Globus pallidus (tissue), 1 donor: ENCODE measurements at places on chromosomes 7 and 10.

- DNase-seq = peak; percentile 10
These were observed 44.6 kb upstream of the DLG5 start for GRCh38 chr10:77970869-77971803.

DNA sequence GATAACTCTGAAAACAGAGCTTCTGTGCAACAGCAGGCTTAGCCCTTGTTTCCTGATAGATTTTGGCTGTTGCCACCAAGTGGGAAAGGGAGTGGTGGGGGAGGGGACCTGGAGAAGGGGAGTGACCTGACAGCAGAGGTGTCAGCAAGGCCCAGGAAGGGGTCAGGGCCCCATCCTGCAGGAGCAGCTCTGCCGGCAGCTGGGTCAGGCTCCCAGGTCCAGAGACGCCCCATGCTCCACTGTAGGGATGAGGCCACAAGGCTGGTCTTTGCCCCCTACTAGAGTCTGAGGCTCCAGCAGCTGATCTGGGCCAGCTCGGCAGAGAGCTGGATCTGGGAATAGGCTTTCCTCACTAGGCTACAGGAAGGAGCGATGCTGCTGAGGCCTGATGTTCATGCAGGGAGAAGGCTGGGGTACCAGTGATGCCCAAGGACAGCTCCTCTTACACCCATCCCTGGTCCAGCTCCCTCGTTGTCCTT, 44.0 kb upstream of the ZMIZ1 start:
- DNase-seq = no peak

- no peak for DNase-seq
These were observed 163.9 kb upstream of the AUTS2 start for GRCh38 chr7:69434398-69434815.

GRCh38 chr10:18261063-18261610, 120.9 kb downstream of the CACNB2 start:
- no peak for DNase-seq

DNA sequence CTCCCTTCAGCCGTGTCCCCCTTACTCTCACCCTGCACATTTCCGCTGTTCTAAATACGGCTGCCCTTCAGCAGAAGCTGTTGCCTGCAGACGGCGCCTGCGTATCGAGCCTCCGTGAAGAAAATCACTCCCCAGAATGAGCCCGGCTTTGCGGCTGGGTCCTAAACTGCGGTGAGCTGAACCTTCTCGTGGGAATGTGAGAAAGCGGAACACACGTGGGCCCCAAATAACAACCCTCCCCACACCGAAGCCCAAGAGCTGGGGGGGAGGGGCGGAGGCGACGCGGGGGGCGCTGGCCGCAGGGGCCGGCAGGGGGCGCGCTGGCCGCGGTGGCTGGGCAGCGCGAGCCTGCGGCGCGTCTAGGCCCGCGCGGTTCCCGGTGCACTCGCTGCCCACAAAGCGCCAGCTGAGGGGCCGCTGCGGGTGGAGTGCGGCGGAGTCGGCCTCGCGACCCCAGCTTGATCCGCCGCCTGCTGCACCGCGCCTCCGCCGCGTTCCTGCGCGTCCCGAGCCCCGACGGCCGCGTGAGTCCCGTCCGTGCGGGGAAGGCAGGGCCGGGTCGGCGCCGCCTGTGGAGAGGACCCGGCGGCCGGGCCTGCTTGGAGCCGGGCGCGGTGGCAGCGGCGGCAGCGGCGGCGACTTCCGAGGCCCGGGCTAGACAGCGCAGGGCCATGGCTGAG, at the start of gene ZNF398:
Gene ZNF398, plus strand, starts transcription at position 382 of the 680 bp plus-strand sequence. Its CDS starts 290 bp downstream, at position 672.
- peak; percentile 75 for DNase-seq

DNA sequence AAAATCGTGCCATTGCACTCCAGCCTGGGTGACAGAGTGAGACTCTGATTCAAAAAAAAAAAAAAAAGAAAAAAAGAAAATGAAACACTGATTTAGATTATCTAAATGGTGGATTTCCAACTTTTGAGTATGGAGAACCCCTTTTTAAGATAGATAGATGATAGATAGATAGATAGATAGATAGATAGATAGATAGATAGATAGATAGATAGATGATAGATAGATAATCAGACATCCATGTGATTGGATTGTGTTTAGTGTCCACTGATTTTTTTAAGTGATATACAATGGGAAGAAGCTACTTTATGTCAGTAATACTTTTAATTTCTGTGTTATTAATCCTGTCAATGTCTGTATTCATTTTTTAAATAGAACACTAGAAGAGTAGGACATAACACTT, 6.0 kb downstream of the OIT3 start:
- no peak for DNase-seq

- DNase-seq = no peak
These were observed 126.1 kb upstream of the TMEM196 start for GRCh38 chr7:19899529-19899928.

DNA sequence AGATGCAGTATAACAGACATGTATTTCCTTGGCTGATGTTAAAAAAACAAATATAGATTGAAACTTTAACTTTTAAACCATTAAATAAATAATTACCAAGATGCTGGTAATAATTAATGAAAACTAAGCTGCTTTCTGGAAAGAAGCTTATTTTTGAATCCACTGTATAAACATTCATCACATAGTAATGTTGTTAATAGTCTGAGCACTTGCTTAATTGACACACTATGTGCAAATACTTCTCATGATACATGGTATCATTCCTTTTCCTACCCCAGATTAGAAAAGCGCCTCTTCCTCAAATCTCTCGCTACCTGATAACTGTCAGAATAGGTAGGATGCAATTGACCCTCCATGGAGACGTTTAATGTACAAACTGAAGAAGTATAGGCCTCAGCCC, 15.0 kb upstream of the COL28A1 start:
- no peak for DNase-seq

DNA sequence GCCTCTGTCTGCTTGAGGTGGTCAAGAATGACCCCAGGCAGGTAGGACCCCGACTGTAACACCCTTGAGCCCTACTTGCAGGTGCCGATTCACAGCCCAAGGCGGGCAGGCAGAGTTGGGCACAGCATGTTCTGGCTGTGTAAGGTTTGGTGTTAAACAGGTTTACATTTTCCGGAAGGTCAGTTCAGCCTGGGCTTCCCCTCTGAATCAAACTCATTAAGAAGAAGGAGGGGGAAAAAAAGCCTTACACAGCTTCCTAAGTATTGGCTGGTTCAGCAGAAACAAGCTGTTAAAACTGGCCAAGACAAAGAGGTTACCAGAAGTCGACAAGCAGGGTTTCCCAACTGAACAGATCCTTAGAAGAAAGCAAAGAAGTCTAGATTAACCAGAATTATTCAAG, 132.7 kb downstream of the PRPF18 start:
- no peak for DNase-seq

GRCh38 chr10:47024399-47025252, 113.4 kb downstream of the PTPN20 start:
- DNase-seq = peak; percentile 32

DNA sequence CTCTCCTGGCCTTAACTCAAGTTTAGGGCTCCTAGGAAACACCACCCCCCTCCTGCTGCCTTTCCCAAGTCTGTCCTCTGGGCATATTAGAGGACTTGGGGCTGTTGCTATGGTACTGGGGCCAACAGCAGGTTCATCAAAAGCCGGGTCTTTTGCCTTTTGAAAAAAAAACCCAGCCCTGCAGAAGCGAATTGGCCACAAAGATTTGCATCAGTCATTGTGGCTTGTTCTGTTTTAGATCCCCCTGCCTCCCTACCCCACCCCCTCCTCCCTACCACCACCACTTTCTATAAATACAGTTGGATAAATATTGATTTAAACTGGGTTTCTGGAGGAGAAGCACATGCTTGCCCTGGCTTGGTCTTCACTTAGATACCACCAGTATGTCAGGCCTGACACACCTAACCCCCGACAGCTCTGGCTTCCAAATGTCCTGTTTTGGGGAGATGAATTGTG, 7.0 kb downstream of the MXI1 start:
- DNase-seq = peak; percentile 64

- no peak for DNase-seq
These were observed 97.6 kb downstream of the RAMP3 start for GRCh38 chr7:45255187-45255586.

GRCh38 chr10:132489053-132489703, 48.4 kb upstream of the INPP5A start:
- DNase-seq = no peak

DNA sequence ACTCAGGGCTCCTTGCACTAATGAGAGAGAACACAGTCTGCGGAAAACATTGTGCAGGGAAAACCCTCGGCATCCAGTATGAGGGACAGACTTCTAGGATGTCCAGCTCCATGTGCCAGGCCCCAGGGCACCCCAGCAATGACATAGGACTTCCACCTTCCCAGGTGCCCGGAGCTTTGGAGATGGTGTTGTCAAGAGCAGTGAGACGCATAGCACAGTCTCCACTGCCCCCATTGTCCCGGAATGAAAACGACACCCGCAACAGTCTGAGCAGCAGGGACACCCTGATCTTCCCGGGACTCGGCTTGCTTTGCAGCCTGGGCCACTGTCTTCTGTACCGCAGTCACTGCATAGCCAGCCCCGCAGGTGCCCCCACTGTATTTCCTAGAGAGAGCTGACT, 339.2 kb upstream of the ADARB2 start:
- no peak for DNase-seq

- no peak for DNase-seq
These were observed 265.4 kb upstream of the NFE2L3 start for GRCh38 chr7:25886387-25887240.

DNA sequence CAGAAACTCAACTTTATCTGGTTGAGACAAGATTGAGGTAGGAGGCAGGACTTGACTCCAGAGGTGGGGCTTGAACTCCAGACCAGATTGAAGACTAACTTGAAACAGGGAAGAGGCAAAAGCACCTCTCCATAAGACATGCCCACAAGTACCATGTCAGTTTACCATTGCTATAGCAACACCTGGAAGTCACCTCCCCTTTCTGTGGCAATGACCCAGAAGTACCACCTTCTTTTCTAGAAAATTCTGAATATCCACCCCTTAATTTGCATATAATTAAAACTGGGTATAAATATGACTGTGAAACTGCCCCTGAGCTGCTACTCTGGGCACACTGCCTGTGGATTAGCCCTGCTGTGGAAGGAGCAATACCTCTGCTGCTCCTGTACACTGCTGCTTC, 4.9 kb upstream of the TOMM7 start:
- no peak for DNase-seq

GRCh38 chr10:94115725-94116124, 122.0 kb downstream of the PLCE1 start:
- DNase-seq = no peak

DNA sequence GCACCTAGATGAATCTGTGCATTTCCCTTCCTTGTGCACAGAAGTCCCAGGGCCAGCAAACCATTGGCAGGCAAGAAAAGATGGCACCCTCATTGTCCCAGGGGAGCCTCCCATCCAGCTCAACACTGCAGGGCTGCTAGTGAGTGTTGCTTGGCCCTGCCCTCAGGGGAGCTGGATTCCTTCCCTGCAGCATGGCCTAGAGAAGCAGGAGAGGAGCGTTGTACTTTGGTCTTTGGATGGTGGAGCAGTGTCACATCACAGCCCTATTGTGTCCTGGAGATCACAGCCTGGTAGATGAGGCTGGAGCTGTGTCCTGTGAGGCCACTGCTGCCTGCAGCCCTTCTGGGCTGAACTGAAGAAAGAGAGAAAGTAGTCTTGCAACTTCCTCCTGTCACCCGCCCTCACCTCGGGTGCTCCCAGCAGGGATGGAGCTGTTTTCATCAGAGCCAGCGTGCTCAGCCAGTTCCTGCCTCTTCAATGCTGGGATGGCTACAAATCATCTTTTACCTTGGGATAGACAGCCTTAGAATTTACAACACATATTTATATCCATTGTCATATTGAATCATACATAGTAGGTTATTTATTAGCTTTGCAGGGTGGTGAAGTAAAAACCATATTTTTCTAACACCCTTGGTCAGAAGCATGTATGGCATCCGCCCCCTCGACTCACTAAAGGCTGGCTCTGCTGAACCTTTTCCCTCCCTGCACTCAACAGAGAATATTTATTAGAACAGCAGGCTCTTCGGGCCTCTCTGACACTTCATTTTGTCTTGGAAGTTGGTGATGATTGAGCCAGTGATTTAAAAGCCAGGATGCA, 43.1 kb upstream of the FAM180A start:
- no peak for DNase-seq

GRCh38 chr7:13174991-13175390, 487.6 kb downstream of the ARL4A start:
- no peak for DNase-seq

- no peak for DNase-seq
These were observed 834 bp downstream of the TAC1 start for GRCh38 chr7:97732565-97733275.

GRCh38 chr10:31768467-31768866, 160.2 kb downstream of the ARHGAP12 start:
- no peak for DNase-seq

- peak; percentile 93 for DNase-seq
These were observed at the start of gene USP54 for GRCh38 chr10:73590881-73591799. USP54 (minus strand) TSS chr10:73591342; CDS start chr10:73575658, 15,684 bp downstream.

DNA sequence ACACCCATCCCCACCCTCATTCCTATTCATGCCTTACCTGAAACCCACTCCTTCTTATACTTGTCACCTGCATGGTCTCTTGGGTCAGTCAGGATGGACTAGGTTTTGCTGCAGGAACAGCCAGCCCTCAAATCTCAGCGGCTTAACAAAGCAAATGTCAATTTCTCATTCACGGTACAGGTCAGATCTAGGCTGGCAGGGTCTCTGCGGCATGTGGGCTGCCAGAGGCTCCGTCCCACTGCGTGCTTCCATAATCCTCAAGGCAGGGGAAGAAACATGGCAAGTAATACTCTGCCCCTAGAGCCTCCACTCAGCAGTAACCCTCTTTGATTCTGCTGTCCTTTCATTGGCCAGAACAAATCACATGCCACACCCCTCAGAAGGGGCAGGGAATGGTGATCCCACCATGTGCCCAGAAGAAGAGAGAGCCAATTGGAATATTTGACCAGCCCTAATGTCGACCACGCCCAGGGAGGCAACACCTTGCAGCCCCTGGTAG, 114.9 kb upstream of the ZMIZ1 start:
- no peak for DNase-seq

DNA sequence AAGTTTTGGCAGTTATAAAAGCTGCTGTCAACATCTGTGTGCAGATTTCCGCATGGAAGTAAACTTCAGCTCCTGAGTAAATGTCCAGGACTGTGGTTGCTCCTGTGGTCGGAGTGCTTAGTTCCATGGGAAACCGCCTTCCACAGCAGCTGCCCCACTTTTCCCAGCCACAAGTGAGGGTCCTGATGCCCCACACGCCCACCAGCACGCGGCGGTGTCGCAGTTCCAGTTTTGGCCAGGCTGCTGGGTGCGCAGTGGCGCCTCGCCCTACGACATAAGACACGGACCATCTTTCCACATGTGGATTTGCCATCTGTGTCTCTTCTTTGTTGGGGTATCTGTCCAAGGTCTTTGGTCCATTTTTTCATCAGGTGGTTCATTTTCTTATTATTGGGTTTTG, 167.1 kb downstream of the DIP2C start:
- DNase-seq = no peak

- no peak for DNase-seq
These were observed 72.7 kb downstream of the PLCE1 start for GRCh38 chr10:94066411-94066810.
